Left lung (tissue), 14 donors: ENCODE measurements at places on chromosomes 12 and 14.
A peak's percentile ranks its signal among the peaks of the same experiment; 100 is the strongest.

GRCh38 chr12:96529912-96530311, 40.5 kb downstream of the CFAP54 start:
- no peak overlapping the region for H3K4me3 ChIP-seq
- no peaks in the 10 kb centered on the region for H3K4me1 ChIP-seq
- no peaks in the 10 kb centered on the region for H3K27me3 ChIP-seq
- no peak overlapping the region for H3K27ac ChIP-seq

GRCh38 chr12:130552483-130552996, 163.6 kb downstream of the RIMBP2 start:
- H3K4me3 ChIP-seq: no peak overlapping the region
- no peaks in the 10 kb centered on the region for H3K36me3 ChIP-seq
- DNase-seq: peak; percentile 3
- H3K4me1 ChIP-seq: no peaks in the 10 kb centered on the region

- no peaks in the 10 kb centered on the region for H3K4me1 ChIP-seq
- H3K4me3 ChIP-seq: no peak overlapping the region
- H3K27me3 ChIP-seq: no peaks in the 10 kb centered on the region
- no peak overlapping the region for H3K27ac ChIP-seq
- DNase-seq: peak; percentile 26
Measured at GRCh38 chr12:20150835-20151422, 217.4 kb upstream of the PDE3A start.

DNA sequence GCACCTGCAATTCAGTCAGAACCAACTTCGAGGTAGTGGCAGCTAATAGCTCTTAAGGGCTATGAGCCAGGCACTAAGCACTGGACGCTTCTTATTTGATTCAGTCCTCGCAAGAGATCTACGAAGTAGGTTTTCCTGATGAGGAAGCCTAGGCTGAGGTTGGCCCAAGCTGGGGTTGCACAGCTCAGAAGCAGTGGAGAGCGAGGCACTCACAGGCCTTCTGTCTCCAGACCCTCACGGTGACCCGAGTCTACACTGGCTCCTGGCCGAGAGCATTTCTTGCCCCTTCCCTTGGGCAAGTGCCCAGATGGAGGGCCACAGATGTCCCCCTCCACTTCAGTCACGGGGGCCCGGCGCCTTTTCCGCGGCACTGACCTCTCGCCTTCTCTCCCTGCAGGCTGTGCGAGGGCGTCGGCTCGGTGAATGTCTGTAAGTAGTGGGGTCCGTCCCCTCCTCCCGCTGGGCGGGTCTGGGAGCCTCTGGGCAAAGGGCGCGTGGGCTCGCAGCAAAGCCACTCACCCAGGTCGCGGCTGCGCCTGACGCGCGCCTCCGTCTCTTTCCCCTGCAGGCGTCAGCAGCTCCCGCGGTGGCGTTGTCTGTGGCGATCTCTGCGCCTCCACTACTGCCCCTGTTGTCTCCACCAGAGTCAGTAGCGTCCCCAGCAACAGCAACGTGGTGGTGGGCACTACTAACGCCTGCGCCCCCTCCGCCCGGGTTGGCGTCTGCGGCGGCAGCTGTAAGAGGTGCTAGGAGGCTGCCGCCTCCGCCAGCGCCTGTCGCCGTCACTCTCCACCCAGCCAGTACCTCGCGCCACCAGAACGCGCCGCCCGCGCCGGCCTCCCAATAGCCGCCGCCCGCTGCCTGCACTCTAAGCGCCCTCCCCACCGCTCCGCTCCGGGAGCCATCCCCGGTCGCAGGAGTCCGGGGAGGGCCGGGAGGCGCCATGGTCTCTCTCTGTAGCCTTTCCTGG, 13.1 kb downstream of the KRT83 start:
- DNase-seq: peak; percentile 56
- H3K27me3 ChIP-seq: peaks cover 11% of the 10 kb centered on the region
- H3K27ac ChIP-seq: no peak overlapping the region
- no peaks in the 10 kb centered on the region for H3K36me3 ChIP-seq
- H3K4me1 ChIP-seq: peaks cover 5% of the 10 kb centered on the region

DNA sequence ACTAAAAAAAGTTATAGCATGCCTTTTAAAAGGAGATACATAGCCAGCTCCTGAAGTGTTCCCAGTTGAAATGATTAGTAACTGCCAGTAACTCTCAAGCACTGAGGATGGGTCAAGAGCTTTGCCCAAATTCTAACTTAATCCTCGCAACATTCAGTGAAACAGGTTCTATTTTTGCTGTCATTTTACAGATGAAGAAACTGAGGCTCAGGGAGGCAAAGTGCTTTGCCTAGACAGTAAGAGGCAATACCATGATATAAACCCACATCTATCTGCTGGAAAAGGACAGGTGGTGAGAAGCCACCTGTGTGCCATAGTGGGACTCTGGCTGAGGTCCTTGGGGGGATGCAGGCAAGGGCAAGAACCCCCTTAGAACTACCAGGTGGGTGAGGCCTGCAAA, 8.8 kb downstream of the TESC start:
- H3K4me1 ChIP-seq: no peaks in the 10 kb centered on the region
- no peak overlapping the region for H3K4me3 ChIP-seq
- no peaks in the 10 kb centered on the region for H3K27me3 ChIP-seq

DNA sequence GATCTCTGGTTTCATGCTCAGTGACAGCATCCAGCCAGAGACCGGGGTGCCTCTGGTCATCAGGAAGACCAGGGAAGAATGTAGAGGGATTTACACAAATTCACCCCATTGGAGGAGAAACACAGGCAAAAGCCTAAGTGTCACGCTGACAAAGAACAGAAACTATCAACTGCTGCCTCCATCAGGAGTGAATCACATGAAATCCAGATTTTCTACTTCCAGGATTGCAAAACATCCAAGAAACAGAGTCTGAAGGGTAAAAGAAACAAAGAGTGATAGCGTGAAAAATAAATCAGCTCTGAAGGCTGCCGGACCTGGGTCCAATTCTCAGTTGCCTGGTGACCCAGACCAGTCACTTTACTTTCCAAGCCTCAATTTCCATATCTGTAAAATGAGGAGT, 136.1 kb upstream of the MAP1LC3B2 start:
- H3K4me3 ChIP-seq: no peak overlapping the region
- H3K36me3 ChIP-seq: no peaks in the 10 kb centered on the region
- H3K27me3 ChIP-seq: no peaks in the 10 kb centered on the region
- no peak overlapping the region for H3K27ac ChIP-seq
- DNase-seq: no peak

- no peak overlapping the region for H3K4me3 ChIP-seq
- H3K27me3 ChIP-seq: no peaks in the 10 kb centered on the region
- DNase-seq: peak; percentile 13
- no peaks in the 10 kb centered on the region for H3K36me3 ChIP-seq
Measured at GRCh38 chr12:34295366-34296142, 273.3 kb downstream of the ALG10 start.

GRCh38 chr12:47400266-47400665, 305.6 kb downstream of the RPAP3 start:
- H3K27me3 ChIP-seq: no peaks in the 10 kb centered on the region
- H3K4me1 ChIP-seq: no peaks in the 10 kb centered on the region
- DNase-seq: no peak

GRCh38 chr14:71514941-71515919, 417.0 kb upstream of the RGS6 start:
- no peaks in the 10 kb centered on the region for H3K4me1 ChIP-seq
- DNase-seq: no peak
- H3K36me3 ChIP-seq: no peaks in the 10 kb centered on the region
- H3K4me3 ChIP-seq: no peak overlapping the region
- no peaks in the 10 kb centered on the region for H3K27me3 ChIP-seq
- H3K27ac ChIP-seq: no peak overlapping the region

- peak; percentile 80 for DNase-seq
- H3K27ac ChIP-seq: no peak overlapping the region
- H3K4me3 ChIP-seq: no peak overlapping the region
- no peaks in the 10 kb centered on the region for H3K36me3 ChIP-seq
- H3K27me3 ChIP-seq: no peaks in the 10 kb centered on the region
- no peaks in the 10 kb centered on the region for H3K4me1 ChIP-seq
Measured at GRCh38 chr14:56339855-56340701, 221.9 kb downstream of the PELI2 start.

DNA sequence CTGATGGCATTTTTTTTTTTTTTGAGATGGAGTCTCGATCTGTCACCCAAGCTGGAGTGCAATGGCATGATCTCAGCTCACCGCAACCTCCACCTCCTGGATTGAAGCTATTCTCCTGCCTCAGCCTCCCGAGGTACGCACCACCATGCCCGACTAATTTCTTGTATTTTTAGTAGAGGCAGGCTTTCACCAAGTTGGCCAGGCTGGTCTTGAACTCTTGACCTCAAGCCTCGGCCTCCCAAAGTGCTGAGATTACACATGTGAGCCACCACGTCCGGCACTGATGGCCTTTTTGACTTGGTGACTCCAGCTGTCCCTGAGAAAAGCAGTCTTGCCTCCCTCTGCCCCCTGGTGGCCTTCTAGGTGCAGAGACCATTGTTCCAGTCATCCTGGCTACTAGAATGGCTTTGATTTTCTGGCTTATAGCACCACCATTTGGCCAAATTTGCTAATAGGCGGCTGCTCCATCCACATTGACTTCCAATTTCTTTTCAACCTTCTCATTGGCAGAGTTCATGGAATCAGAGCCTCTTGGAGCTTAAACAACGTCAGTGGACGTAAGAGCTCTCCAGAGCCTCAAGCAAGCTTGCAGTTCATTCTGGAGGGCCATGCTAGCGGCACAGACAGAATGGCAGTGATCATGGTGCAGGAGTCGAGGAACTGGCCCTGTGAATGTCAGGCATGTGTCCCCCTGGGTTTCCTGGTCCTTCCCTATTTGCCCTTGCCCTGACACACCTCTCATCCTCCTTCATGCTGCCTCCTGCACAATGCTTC, 25.4 kb upstream of the EIF4B start:
- no peaks in the 10 kb centered on the region for H3K36me3 ChIP-seq
- H3K4me1 ChIP-seq: no peaks in the 10 kb centered on the region
- H3K27me3 ChIP-seq: no peaks in the 10 kb centered on the region
- DNase-seq: peak; percentile 82
- H3K4me3 ChIP-seq: no peak overlapping the region

GRCh38 chr14:101362529-101363260, 198.6 kb upstream of the DIO3 start:
- H3K4me3 ChIP-seq: no peak overlapping the region
- no peak for DNase-seq
- H3K27me3 ChIP-seq: peaks cover 19% of the 10 kb centered on the region

DNA sequence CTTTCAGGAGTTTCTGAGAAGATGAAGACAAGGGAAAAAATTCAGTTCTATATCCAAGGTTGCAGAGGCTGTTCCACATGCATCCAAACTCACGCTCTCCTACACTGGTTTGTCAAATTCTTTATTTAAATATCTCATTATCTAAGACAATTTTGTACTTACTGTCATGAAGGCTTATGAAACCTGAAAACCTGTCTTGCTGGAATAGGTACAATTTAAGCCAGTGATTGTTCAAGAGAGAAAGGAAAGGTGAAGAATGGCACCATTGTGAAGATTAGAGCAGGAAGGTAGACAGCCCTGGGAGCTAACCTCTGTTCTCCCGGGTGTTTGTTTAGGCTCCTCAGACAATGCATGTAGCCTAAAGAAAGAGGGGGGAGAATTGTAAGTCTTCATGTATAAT, 315.1 kb upstream of the PRKD1 start:
- H3K36me3 ChIP-seq: no peaks in the 10 kb centered on the region
- no peaks in the 10 kb centered on the region for H3K4me1 ChIP-seq
- no peak for DNase-seq
- no peaks in the 10 kb centered on the region for H3K27me3 ChIP-seq
- H3K27ac ChIP-seq: no peak overlapping the region
- no peak overlapping the region for H3K4me3 ChIP-seq

- no peaks in the 10 kb centered on the region for H3K36me3 ChIP-seq
- H3K27me3 ChIP-seq: no peaks in the 10 kb centered on the region
- no peaks in the 10 kb centered on the region for H3K4me1 ChIP-seq
- H3K27ac ChIP-seq: no peak overlapping the region
Measured at GRCh38 chr12:65896743-65897142, 72.5 kb downstream of the HMGA2 start.

- no peaks in the 10 kb centered on the region for H3K27me3 ChIP-seq
- no peaks in the 10 kb centered on the region for H3K36me3 ChIP-seq
- H3K4me1 ChIP-seq: no peaks in the 10 kb centered on the region
- no peak overlapping the region for H3K27ac ChIP-seq
- H3K4me3 ChIP-seq: no peak overlapping the region
- DNase-seq: no peak
Measured at GRCh38 chr14:66445936-66446335, 40.2 kb upstream of the CCDC196 start.

- no peak overlapping the region for H3K27ac ChIP-seq
- no peaks in the 10 kb centered on the region for H3K36me3 ChIP-seq
- H3K4me1 ChIP-seq: peaks cover 7% of the 10 kb centered on the region
- H3K4me3 ChIP-seq: no peak overlapping the region
- no peak for DNase-seq
Measured at GRCh38 chr12:131102991-131103668, 149.4 kb downstream of the ADGRD1 start.

- H3K4me1 ChIP-seq: no peaks in the 10 kb centered on the region
- no peaks in the 10 kb centered on the region for H3K27me3 ChIP-seq
- DNase-seq: no peak
- H3K27ac ChIP-seq: no peak overlapping the region
Measured at GRCh38 chr12:16021676-16022075, 110.5 kb downstream of the DERA start.

DNA sequence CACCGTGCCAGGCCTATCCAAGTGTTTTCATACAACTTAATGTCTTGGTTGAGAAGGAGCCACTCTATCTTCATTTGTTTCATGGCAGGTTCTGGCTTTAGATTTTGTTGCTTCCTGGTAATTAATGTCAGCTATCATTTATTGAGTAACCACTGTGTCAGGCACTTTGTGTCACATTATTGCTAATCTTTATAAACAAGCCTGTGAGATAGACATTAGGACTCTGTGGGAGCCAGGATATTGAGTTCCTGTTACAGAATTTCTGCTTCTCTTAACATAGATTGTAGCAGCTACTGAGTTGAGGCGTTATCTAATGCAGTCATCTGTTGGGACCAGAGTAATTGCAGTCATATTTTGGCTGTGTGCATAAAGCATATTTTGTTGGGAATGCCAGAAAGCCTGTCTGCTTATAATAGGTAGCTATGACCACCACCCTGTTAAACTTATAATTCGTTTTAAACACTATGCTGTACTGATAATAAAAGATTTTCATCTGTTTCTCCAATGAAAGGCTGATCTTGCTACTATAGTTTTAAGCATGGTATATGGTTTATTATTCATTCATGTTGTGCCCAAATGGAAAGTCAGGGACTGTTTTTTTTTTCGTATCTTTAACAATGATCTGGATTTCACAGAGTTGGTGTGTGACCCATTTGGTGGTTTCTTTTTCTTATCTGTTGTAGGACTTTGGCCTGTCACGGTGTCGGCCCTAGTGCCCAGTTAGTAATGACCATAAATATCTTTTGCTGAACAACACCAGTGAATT, 432.6 kb downstream of the PCNX1 start:
- H3K27me3 ChIP-seq: no peaks in the 10 kb centered on the region
- no peak overlapping the region for H3K27ac ChIP-seq

- H3K27me3 ChIP-seq: peaks cover 27% of the 10 kb centered on the region
- DNase-seq: peak; percentile 82
- H3K4me1 ChIP-seq: no peaks in the 10 kb centered on the region
Measured at GRCh38 chr12:5022465-5023061, 21.1 kb upstream of the KCNA5 start.
